ENCODE measurements at places on chromosomes 13 and 19.

GRCh38 chr13:73910733-73911132 is 223.5 kb downstream of the KLF12 start:
- DNase-seq: no peak

GRCh38 chr13:102214956-102215355 is 186.9 kb downstream of the FGF14 start:
- DNase-seq: no peak

DNA sequence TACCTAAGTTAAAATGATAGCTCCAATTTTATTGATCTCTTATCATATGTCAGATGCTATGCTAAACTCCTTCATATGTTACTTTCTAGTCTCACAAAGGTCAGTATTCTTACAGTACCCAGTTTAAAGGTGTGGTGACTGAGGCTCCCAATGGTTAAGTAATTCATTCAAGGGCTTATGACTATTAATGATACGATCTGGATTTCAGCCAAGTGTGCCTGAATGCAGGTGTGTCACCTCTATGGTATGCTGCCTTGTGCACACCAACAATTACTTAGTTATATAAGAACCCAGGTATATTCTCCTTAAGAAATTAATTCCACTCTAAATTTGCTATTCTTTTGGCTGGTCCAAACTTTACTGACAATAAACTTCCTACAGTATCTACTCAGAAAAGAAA is 84.6 kb upstream of the TRPC4 start:
- DNase-seq: no peak

- DNase-seq: no peak
These were observed 393.5 kb downstream of the KLF12 start for GRCh38 chr13:73740666-73741065.

GRCh38 chr13:30108913-30109237 is 198.5 kb downstream of the KATNAL1 start:
- DNase-seq: no peak
